NCI-H1092 (cell line): ENCODE measurements at places on chromosomes 2 and 18.

GRCh38 chr18:21218862-21219261 is 23.2 kb upstream of the GREB1L start:
- peak; percentile 25 for DNase-seq

GRCh38 chr2:217705461-217705860 is 297.3 kb downstream of the TNS1 start:
- DNase-seq, result no peak

DNA sequence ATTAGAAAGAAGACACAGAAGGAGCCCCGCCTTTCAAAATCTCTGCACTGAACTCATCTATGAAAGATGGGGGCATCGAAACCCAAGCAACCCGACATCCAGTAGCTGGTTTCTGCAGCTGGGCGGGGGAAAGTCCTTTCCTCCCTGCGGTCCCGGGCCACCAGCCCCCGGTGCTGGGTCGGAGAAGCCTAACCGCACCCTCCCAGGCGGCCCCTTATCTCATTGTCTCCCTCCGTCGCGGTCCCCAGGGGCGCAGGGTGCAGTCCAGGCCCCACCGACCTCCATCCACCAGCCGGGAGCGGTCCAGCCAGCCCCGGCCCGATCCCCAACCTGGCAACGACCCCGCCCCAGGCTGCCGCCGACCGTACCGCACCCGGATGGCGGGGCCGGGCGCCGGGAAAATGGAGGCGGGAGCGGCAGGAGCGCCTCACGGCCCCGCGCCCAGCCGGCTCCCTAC is 452 bp downstream of the RAPH1 start:
- no peak for DNase-seq

DNA sequence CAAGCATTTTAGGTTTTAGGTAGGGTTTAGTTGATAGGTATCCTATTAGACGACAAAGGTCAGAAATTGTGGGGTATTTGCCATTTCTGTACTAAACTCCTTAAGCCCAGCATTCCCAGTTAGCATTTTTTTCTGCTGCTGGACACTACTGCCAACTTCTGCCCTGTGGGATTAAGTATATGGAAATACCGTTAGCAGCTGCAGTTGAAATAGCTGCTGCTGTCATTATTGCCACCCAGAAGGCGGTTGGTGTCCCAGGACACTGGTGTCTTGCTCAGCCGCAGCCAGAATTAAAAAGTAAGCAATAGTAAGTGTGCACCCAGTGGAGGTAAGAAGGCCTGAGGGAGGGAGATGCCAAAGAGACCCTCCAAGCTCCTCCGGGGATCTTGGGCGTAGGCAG is 1.9 kb upstream of the UXS1 start:
- no peak for DNase-seq

DNA sequence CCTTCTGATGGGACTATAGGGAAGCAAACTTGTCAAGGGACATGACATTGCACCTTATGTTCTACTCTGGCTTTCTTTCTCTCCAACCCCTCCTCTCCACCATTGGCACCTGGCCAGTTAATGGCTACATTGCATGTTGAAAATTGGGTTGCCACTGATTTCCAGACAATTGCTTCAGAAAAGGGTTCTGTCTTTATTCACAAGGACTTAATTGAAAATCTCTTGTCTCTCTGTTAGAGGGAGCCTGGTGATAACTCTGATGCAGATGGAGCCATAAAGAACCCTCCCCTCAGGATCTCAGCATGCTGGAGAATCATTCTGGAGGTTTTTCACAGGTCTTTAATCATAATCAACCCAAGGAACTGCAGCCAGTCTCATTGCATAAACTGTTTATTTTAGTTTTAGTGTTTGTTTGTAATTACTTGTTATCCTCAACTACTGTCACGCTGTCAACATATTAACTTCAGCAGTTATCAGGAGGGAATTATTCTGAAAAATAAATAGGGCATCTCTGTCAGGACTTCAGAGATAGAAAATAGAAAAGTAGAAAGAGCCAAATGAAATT is 316.8 kb downstream of the RIT2 start:
- no peak for DNase-seq

- DNase-seq, result no peak
Observed at GRCh38 chr2:141959941-141960340, 170.9 kb downstream of the LRP1B start.

DNA sequence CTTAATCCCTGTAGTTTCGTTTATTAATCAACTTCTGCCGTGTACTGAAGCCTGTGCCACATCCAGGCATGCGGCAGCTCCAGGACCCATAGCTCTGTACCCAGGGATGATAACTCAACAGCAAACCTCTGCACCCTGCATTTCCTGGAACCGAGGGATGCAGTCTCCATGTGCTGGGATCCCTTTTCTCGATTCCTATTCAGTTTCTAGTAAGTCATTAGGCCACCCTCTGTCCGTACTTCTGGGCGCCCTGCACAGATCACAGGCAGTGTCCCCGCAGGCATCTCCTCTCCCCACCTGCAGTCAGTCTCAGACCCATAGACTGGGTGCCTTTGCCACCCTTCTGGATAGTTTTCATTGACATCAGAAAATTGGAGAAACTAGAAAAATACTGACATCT is 18.8 kb downstream of the TMEM18 start:
- no peak for DNase-seq

- DNase-seq, result no peak
Observed at GRCh38 chr2:196503398-196503797, 136.1 kb upstream of the CCDC150 start.

DNA sequence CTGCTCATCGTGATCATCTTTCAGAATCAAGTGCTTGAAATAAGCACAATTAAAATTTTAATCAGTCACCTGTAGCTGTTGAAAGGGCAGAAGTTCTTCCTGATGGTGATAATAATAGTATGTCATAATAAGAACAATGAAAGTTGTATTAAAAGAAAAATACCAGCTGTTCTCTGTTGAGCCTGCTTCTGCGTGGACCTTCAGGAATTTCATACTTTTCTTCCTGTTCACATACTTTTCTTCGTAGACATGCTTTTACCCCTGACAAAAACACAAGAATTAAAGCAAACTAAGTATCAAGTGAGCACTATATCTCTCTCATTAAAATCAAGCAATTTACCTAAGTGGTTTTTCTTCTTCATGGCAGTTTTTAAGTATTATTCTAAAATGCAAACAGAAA is 79.2 kb downstream of the BARD1 start:
- no peak for DNase-seq
